NCI-H2107 (cell line): ENCODE measurements at places on chromosomes 4 and X.
A peak's percentile ranks its signal among the peaks of the same experiment; 100 is the strongest.

GRCh38 chr4:39732728-39733127, 34.8 kb downstream of the UBE2K start:
- no peak for DNase-seq

DNA sequence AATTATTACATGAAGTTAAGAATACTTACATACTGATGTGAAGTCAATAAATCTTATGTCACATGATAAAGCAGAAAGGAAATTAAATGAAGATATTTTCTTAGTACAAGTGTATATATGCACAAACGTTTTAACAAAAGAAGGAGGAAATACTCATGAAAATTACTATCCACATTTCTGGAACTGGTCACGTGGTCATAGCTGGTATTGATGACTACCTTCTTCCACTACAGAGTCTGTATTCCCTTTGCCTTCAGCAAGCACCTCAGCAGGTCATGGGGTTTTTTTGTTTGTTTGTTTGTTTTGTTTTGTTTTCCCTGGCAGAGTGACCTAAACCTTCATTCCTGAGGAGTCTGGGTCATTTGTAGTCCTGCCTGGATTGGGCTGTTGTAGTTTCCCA, 174.9 kb upstream of the BANK1 start:
- no peak for DNase-seq

- no peak for DNase-seq
Observed at GRCh38 chr4:119656342-119656741, 27.7 kb upstream of the PDE5A start.

DNA sequence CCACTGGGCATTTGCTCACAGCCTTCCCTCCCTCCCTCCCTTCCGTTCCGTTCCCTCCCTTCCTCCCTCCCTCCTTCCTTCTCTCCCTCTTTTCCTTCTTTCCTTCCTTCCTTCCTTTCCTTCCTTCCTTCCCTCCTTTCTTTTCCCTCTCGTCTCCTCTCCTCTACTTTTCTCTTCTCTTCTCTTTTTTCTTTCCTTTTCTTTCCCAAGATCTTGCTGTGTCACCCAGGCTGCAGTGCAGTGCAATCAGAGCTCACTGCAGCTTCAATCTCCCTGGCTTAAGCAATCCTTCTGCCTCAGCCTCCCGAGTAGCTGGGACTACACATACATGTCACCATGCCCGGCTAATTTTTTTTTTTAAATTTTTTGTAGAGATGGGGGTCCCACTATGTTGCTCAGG, 26.7 kb upstream of the ING2 start:
- DNase-seq = no peak

- no peak for DNase-seq
Observed at GRCh38 chr4:125526420-125526819, 211.7 kb downstream of the FAT4 start.

- DNase-seq = no peak
Observed at GRCh38 chr4:125620066-125620860, 305.5 kb downstream of the FAT4 start.

DNA sequence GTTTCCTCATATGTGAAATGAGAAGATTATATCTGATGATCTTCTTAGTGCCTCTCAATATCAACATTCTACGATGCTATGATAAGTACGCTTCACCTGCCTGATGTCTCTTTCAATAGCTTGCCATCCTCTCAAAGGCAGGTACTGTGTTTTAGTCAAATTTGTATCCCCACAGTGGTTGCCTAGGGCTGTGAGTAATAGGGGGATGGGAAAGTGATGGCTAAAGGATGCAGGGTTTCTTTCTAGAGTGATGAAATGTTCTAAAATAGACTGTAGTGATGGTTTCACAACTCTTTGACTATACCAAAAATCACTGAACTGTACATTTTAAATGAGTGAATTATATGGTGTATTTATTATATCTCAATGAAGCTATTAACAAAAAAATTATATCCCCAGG, 142.8 kb downstream of the HS6ST2 start:
- DNase-seq = no peak

GRCh38 chr4:26218677-26219605, 101.9 kb upstream of the RBPJ start:
- no peak for DNase-seq

DNA sequence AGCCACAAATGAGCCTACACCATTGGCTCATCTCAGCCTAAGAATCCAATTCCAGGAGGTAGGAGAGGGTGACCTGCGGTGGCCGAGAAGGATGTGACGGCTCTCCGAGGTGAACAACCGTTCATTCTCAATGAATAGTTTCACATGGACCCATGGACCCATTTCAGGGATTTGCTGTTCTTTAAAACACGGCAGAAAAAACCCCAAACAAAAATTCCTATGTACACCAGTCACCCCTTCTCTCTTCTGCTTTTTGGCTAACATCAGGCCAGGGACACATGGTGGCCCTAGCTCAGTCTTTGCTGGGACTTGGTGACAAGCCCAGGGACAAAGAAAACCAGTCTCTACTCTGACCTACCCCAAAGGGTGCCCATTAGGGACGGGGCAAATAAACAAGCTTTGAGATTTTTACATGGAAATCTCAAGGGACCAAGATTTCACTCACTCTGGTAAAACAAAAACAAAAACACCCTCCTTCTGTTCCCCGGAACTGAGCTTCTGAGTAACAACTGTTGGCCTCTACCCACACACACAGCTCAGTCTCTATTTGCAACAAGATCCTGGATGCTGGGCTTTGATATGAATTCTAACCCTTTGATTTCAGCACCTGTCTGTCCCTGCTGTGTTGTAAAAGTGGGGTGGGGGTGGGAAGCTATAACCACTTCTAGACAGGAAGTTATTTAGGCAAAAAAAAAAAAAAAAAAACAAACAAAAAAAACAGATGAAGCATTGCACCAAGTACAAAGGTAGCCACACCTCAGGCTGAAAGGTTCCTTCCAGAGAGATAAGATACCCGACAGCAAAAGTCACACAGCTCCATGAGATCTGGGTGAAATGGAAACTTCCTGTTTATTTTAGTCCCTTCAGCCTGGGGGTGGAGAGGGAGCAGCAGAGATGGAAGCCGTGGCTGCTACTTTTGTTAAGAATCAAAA, 49.0 kb downstream of the DDX3X start:
- DNase-seq = peak; percentile 10

GRCh38 chr4:45663003-45663402, 460.9 kb downstream of the GABRG1 start:
- DNase-seq = no peak

DNA sequence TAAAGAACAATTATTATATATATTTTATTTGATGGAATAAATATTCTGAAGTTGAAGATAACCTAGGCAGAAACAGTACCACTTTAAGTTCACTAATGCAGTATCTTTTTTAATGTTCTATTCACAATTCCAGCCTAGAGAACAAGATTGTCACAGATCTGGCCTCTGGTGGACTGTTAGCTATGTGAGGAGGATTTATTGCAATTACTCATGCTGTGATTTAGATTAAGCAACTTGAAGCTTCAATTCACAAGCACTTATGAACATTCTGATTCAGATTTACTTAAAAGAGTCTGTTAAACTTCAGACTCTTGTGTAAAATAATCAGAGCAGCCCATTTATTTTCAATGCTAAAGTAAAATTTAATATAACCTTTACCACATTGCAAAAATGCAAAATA, 1489.8 kb downstream of the STIM2 start:
- no peak for DNase-seq

DNA sequence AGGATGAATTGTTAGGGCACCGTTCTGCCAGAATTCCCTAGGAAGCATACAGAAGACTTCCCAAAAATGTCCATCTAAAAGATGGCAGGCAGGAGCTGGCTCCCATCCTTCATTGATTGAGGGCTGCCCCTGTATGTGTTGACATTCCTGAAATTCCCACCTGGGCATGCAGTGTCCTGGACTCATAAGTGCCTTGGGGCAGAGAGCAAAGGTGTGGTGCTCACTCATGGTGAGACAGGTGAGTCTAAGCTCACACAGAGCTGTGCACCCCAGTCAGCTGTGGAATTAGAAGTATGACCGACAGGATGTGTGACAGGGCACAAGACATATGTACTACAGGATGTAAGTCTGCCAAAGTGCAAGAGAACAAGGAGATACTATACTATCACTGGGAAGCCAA, 271.9 kb downstream of the MID1IP1 start:
- DNase-seq = no peak

GRCh38 chr4:7805533-7806337, 133.9 kb downstream of the AFAP1 start:
- no peak for DNase-seq

GRCh38 chr4:2852481-2852921, 8.9 kb downstream of the ADD1 start:
- DNase-seq = no peak

DNA sequence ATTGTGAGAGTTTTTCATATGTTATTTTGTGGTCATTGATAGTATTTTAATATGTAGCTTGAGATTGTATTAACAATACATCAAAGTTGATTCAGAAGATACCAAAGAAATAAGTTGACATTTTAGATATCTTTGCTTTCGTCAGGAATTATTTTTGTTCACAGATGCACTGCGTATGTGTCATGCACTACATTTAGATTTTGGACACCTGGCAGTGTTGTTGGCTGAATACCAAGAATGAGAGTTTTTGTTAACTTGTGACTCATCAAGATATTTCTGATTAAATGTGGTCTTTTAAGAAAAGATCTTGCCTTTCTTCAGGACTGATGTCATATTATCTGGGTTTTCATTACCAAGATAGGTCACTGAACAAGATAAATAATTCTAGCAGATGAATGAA, 633.4 kb downstream of the CENPC start:
- no peak for DNase-seq

DNA sequence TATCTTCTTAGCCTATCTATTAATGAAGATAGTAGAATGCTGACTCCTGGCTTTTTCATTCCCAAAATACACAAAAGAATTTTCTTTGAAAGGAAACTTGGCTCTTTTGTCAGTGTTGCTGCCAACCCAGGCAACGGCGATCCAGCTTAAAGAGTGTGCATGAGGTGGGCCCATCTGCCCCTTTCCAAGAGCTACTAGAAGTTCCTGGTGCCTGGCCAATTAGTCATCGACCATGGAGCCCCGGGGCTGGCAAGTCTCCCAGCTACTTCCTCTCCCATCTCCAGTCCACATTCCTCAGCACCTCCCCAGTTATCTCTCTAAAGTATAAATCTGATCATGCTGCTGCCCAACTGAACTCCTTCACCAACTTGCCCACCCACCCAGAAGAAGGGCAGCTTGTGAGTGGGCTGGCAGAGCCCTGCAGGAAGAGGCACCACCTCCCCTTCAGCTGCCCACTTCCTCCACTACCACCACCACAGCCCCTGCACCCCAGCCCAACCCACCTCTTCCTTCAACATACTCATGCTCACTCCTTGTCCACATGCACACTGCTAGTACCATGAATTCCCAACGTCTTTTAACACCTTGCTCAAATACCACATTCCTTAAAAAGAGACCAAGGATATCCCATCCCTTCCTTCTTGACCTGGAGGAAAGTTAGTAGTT, 158.2 kb upstream of the MAP3K15 start:
- DNase-seq = no peak

DNA sequence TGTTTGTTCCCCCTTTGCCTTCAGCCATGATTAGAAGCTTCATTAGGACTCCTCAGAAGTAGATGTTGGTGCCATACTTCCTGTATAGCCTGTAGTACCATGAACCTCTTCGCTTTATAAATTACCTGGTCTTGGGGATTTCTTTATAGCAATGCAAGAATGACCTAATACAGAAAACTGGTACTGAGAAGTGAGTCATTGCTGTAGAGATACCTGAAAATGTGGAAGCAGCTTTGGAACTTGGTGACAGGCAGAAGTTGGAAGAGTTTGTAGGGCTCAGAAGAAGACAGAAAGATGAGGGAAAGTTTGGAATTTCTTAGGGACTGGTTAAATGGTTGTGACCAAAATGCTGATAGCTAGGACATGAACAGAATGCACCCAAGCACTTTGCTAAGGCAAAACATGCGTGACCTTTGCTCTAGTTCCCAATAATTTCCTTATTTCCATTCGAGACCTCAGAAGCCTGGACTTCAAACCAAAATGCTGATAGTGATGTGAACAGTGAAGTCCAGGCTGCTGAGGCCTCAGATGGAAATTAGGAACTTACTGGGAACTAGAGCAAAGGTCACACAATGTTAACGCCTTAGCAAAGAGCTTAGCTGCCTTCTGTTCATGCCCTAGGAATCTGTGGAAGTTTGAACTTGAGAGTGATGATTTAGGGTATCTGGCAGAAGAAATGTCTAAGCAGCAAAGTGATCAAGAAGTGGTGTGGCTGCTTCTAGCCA, 3.0 kb upstream of the USP46 start:
- DNase-seq = no peak

- DNase-seq = no peak
Observed at GRCh38 chr4:98466868-98467599, 191.4 kb downstream of the TSPAN5 start.

- DNase-seq = no peak
Observed at GRCh38 chrX:145549496-145549895, 268.1 kb upstream of the SLITRK2 start.

DNA sequence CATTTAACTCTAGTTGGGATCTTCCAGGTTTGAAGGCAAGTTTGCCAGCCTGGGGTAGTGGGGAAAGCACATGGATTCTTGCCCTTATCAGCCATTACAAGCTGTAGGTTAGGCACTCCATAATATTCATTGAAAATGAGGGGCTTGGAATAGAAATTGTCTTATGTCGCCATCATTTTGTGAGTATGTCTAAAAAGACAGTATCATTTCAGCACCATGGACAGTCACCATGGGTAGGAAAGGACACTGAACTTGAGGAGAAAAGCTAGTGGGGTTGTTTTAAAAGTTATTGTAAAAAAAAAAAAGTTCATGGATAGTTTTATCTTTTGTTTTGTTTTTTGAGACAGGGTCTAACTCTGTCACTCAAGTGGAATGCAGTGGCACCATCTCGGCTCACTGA, 356.1 kb downstream of the HNRNPD start:
- no peak for DNase-seq

GRCh38 chrX:84715315-84715714, 213.1 kb upstream of the HDX start:
- DNase-seq = no peak

GRCh38 chr4:167196344-167197012, 37.8 kb downstream of the SPOCK3 start:
- no peak for DNase-seq

- DNase-seq = peak; percentile 58
Observed at GRCh38 chrX:103607364-103608305, at the start of gene TCEAL3. TCEAL3 (plus strand) TSS chrX:103607963; CDS start chrX:103609065, 1,102 bp downstream.

DNA sequence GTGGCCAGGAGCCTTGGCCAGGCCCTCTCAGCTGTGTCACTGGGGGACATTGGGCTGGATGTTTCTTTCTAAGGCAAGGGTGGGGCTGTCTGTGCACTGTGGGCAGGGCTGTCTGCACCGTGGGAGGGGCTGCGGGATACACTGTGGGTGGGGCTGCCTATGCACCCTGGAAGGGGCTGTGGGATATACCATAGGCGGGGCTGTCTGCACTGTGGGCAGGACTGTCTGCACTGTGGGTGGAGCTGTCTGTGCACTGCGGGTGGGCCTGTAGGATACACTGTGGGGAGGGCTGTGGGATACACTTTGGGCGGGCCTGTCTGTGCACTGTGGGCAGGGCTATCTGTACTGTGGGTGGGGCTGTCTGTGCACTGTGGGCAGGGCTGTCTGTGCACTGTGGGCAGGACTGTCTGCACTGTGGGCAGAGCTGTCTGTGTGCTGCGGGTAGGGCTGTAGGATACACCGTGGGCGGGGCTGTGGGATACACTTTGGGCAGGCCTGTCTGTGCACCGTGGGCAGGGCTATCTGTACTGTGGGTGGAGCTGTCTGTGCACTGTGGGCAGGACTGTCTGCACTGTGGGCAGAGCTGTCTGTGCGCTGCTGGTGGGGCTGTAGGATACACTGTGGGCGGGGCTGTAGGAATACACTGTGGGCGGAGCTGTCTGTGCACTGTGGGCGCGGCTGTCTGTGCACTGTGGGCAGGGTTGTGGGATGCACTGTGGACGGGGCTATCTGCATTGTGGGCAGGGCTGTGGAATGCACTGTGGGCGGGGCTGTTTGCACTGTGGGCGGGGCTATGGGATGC, 31.1 kb downstream of the ACOX3 start:
- no peak for DNase-seq
